ENCODE measurements at places on chromosomes 6 and 20. TPM values are rescaled to one million over a fixed set of nuclear protein-coding genes. Genes with fewer than 3 reads are reported as not detected.

Gene PREP
- 39.1 TPM for total RNA-seq

- DNase-seq = no peak
These were observed 5.0 kb downstream of the HLA-A start for GRCh38 chr6:29947077-29947980.

- no peak for DNase-seq
These were observed 22.1 kb downstream of the DCBLD1 start for GRCh38 chr6:117504478-117505144.

Gene EEF1E1
- total RNA-seq = 23.1 TPM

DNA sequence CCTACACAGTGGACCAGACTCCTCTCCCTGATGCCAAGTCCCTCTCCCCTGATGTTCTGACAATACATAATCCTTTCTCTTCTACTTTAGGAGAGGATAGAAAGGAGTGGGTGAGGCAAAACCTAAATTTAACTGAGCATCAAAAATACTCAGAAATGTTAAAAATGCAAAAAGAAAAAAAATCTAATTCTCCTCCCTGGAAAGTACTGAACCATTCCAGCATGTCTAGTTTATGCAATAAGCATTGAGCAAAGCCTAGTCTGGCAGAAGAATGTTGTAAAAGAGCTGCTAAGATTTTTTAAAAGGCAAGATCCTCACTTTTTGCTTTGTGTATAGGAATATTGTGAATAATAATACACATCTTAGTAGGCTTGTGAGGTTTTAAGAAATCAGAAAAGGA is 116.6 kb upstream of the STXBP5 start:
- DNase-seq = no peak

DNA sequence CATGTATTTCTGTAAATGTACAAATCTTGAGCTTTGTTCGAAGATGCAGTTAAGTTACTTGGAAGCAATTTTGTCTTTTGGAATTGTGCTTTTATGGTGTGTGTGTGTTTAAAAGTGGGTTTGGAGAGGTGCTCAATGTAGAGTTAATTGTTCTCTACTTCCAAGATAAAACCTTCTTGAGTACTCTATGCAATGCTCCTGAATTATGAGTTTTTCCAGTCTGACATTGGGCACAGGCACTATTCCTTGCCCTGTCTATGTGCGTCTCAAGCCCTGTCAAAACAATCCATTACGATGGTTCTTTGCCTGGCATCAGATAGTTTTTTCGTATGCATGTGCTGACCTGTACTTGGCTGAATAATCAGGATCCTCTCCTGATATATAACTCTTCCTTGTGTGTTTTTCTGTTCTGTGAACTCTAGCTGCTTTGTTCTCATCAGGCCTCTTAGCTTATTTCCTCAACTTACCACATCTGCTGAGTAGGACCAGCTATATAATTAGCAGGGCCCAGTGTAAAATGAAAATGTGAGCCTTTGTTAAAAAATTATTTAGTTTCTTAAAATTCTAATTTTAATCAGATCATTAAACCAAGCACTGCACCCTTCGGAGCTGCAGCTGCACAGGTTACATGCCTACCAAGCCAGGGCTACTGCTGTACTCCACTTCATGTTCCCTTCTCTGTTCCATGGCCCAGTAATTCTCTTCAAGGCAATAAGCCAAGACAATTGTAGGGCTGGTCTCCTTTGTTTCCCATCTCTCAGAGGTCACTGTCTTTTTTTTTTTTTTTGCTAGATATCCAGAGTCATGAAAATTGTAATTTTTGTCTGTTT is 160.1 kb downstream of the ZFAND3 start:
- DNase-seq = no peak

GRCh38 chr6:27321370-27321769 is 9.3 kb upstream of the POM121L2 start:
- no peak for DNase-seq

DNA sequence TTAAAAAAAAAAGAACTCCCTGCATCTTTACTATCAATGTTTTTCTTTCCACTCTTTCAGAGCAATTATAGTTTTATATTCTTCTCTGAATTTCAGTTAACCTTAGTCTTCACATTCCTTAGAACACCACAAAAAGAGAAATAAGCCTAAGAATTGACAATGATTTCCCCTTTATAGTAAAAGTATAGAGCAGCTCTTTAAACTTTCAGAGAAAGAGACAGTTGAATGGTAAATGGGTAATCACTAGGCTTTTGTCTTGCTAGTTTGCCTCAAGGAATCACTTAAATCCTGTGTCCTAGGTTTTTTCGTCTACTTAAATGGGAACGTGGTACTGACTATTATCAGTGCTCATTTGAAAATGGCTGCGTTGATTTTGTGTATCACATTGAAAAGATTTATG is 31.8 kb downstream of the SLX4IP start:
- DNase-seq = no peak

Gene ZKSCAN4
- total RNA-seq = 5.5 TPM

- DNase-seq = no peak
These were observed 33.4 kb downstream of the RWDD2A start for GRCh38 chr6:83226517-83226916.

- no peak for DNase-seq
These were observed 526.7 kb upstream of the ADGRB3 start for GRCh38 chr6:68108233-68108835.

- no peak for DNase-seq
These were observed 78.0 kb downstream of the DLGAP4 start for GRCh38 chr20:36384022-36384619.

DNA sequence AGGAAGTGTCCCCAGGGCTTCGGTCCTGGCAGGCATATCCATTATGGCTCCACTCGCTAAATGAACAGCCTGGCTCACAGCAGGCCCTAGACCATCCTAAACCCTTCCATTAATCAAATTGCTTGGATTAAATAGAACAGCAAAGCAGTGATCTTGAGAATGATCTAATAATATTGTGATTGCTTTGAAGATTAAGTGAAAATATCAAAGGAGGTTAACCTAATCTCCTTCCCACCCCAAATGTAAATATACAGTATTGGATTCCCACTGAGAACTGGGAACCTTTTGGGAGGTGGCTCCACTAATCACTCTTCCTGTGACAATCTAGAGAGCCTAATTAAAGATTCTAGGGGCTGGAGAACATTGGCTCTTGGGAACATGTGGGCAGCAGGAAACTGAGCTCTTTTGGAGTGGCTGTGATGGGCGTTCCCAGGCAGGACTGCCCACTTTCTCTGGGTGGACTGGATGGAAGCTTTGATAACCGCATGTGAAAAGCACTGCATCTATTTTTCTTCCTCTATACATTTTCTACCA is 68.3 kb upstream of the FRMD1 start:
- no peak for DNase-seq

- no peak for DNase-seq
These were observed 2.7 kb upstream of the PLCB4 start for GRCh38 chr20:9066191-9066590.

DNA sequence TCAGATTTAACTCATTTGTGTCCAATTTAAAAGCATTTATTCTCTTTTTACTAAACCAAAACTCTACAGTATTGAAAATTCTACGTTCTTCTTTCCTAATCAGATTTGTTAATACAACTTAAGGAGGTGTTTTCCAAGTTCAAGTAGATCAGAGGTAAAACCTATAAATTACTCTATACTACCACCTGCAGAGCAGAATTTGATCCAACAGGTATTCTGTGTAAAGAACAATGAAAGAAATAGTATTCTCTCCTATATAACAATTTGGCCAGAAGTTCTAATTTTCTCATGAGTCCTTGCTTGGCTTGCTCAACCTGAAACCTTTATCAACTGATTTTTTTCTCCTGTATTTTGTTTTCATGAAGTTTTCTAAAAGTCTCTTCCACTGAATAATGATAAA is 28.5 kb upstream of the DST start:
- DNase-seq = no peak

Gene TRIM15
- 1.1 TPM for total RNA-seq

Gene EYA2
- total RNA-seq = 4.2 TPM

DNA sequence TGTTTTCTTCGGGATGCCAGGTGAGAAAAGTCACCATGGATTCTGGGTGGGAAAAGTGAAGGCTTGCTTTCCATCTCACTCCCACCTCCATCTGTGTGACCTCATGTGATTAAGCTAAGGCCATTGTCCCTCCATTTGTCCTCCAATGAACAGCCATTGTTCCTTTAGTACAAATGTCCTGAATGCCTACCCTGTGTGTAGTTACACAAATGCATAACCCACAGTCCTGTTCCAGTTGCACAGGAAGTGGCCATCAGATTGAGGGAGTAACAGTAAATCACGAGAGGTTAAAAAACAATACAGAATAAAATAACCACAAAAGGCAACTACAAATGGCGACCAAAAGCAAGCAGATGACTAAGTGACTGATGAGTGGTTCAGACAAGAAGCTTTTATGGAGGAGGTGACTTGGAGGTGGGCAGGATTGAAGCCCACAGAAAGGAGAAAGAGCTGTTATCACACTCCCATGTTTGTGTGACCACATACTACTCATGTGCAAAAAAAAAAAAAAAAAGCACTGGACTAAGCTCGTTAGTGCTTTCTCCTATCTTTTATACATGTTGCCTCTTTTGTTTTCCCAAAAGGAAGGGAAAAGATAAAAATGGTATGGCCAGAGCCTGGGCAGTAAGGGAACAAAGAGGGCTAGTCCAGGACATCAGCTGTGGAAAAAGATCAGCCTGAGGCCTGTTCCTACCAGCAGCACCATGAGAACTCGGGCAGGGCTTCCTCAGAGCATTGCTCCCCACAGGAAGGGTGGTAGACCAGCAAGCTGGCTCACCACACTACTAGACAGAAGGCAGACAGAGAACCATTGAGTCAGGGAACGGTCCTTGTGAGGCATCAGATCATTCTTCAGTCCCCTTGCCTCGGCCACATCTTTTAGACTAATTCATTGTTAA is 111.0 kb downstream of the TFAP2A start:
- no peak for DNase-seq

Gene PPP1R14C
- 137 TPM for total RNA-seq

GRCh38 chr20:38177201-38177600 is 12.1 kb upstream of the TGM2 start:
- no peak for DNase-seq

Gene VGLL2
- total RNA-seq = not detected

- DNase-seq = no peak
These were observed 26.7 kb downstream of the AKAP7 start for GRCh38 chr6:131161987-131162386.

DNA sequence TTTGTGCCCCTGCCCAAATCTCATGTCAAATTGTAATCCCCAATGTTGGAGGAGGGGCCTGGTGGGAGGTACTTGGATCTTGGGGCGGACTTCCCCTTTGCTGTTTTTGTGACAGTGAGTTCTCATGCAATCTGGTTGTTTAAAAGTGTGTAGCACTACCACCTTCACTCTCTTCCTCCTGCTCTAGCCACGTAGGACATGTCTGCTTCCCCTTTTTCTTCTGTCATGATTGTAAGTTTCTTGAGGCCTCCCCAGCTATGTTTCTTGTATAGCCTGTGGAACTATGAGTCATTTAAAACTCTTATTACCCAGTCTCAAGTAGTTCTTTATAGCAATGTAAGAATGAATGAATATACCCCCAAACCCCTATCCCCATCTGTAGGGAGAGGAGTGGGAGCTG is 1013.7 kb upstream of the MAP3K7 start:
- DNase-seq = no peak

Gene IP6K3
- not detected for total RNA-seq

DNA sequence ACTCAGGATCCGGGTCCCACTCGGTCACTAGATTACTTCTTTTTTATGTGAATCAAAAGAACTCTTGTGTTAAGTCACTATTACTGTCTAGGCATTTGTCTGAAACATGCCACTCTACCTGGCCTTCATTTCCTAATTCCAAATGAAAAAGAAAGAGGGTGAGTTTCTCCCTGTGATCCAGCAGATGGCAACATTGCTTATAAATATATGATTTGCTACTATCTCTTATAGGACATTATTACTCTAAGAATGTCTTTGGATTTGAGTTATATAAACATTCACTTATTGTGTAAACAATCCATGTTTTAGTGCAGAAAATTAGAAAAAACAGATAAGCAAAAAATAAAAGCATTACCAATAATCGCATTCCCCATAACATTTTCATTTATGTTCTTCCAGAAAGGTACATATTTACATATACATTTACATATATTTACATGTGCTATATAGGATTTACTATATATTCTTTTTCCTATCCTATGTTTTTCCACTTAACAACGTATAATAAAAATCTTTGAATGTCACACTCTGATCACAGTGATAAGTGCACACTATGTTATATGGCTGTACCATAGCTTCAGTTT is 66.9 kb downstream of the FAXC start:
- no peak for DNase-seq

DNA sequence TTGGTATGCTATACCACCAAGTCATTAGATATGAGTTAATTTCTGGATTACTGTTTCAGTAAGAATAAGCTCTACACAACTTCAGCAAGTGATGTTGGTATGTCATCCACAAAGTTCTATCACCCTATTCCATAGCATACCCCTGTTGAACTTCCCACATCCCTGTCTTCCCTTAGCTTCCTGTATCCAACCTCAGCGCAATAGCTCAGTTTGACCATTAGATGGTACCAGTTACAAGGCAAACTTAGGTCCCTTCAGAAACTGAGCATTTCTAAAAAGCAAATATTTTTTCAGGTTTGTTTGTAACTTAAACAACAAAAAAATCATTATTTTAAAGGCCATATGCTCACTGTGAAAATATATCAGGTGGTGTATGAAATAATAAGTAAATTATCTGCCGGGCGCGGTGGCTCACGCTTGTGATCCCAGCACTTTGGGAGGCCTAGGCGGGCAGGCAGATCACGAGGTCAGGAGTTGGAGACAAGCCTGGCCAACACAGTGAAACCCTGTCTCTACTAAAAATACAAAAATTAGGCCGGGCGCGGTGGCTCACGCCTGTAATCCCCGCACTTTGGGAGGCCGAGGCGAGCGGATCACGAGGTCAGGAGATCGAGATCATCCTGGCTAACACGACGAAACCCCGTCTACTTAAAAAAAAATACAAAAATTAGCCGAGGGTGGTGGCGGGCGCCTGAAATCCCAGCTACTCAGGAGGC is 8.8 kb upstream of the MOG start:
- no peak for DNase-seq

- peak; percentile 78 for DNase-seq
These were observed 123.3 kb upstream of the COL21A1 start for GRCh38 chr6:56370561-56371211.

- DNase-seq = no peak
These were observed 9.4 kb upstream of the PLAGL1 start for GRCh38 chr6:144017166-144018094.

Gene COL9A3
- total RNA-seq = 9.9 TPM

Gene BCL2L1
- total RNA-seq = 115 TPM
